ENCODE measurements at places on chromosomes 7 and 10.

GRCh38 chr7:111654343-111654742 lies 92.1 kb upstream of the IMMP2L start:
- DNase-seq, result no peak

GRCh38 chr10:22625516-22626290 lies 88.7 kb downstream of the PIP4K2A start:
- no peak for DNase-seq

- no peak for DNase-seq
Observed at GRCh38 chr7:25923741-25924460, 228.1 kb upstream of the NFE2L3 start.

DNA sequence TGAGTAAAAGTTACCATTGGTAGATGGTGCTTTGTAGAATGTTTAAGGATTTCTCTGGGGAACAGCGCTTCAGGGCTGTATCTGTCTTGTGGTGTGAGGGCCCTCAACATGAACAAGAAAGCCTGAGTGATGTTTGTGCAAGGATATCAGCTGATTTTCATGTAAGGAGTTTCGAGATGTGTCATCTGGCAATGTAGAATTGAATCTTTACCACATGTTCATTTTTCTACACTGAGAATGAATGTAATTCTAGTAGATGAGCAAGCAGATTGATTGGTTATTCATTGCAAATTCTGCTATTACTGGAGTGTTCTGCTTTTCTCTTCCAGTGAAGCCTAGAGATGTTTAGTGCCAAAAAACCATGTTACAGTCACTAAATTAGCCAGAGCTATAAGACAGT lies 87.7 kb downstream of the ST7 start:
- peak; percentile 29 for DNase-seq

DNA sequence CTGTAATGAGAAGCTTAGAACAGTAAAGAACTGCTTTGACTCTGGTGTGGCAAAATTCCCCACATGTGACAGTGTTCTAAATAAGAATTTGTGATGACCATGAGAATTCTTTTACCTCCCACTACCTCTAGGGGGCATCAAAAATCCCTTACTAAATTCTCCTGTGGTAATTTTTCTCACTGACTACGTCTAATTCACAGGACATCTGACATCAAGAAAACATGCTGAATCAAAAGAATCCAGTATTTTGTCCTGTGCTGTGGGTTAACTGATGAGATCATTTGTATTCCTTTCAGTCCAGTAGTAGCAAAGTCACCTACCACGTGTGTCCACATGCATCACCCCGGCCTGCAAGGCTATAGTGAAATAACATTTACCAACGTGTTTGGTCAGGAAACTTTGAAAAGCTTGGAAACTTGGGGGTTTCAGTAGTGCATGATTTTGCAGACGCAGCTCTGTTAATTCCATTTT lies 103.8 kb downstream of the ATE1 start:
- DNase-seq, result peak; percentile 23

DNA sequence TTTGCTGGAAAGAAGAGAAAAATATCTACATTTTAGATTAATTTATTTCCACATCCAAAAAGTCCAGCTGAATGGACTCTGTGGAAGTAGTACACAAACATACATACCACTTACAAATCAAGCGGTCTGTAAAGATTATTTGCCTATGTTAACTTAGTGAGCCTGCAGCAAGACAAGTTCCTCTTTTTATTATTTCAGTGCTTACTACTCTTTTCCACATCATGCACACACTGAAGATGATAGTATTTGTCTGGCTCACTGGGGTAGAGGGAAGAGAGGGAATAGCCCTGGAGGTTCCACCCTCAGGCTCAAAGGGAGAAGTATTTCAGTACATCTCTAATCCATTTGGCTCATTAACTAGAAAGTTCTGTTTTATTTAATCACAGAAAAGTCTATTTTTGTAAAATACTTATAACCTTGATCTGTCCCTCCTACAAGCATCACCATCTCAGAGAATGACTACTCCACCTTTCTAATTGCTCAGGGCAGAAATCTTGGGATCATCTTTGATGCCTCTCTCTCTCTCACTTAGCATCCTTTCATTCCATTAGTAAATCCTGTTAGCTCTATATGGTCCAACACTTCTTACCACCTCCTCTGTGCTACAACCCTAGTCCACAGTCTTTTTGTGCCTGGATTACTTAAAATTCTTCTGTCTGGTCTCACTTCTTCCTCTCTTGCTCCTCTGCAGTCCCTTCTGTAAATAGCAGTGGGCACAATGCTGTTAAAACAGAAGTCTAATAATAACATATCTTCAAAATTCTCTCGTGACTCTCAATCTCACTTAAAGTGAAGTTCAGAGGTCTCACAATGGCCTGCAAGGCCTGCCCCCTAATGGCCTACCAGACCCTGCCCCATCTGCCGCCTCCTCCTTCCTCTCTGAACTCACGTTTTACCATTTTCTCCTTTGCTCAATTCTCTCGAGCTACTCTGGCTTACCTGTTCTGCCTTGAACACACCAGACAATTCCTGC lies 64.3 kb upstream of the CCDC6 start:
- no peak for DNase-seq

DNA sequence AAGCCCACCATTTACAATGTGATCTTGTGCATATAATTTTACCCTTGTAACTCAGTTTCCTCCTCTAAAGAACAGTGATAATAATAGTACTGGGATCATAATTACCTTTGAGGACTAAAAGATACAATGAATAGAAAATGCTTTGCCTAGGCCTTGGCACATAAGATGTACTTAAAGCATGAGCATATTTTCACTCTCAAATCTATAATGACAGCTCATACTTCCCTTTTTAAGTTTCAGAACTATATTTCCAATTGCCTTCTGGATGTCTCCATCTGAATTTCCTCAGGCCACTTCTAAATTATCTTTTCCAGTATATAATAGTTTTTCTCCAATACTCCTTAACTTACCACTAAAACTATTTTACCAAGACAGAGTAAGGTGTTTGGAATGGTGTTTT lies 13.3 kb upstream of the ITGB8 start:
- DNase-seq, result no peak

GRCh38 chr7:123498601-123499000 lies 35.8 kb downstream of the IQUB start:
- no peak for DNase-seq

DNA sequence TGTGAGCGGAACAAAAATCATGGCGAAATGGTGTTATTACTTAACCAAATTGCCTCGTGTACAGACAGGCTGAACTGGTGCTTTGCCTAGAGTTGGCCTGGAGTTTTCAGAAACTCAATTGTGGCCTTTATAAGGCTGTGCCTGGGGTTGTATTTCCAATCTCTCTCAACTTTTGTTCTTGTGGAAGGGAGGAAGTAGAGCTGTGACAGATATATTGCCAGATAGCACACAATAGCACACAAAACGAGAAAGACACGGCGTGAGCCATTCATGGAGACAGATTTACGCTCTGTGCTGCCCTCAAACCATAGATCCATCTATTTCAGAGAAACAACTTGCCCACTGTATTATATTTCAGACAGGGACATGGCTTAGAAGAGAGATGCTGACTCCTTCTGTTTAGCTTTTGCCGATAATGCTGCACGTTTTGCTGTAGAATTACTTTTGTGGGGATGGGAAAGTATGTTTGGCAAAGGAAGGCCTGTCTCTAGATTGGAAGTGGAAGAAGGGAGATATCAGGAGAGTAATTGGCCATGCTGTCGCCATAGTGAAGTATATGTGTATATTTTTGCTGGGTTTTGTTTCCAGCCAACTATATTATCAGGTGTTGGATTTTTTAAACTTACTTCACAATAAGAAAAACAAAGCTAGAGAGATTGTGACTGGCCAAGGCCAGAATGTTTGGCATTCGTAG lies 80.4 kb downstream of the AUTS2 start:
- no peak for DNase-seq

GRCh38 chr10:50526185-50526584 lies 97.6 kb downstream of the SGMS1 start:
- DNase-seq, result no peak

GRCh38 chr10:20771051-20771450 lies 126.1 kb downstream of the NEBL start:
- DNase-seq, result no peak

Measured in fibroblast of the conjunctiva (primary cell).